Left ventricle myocardium inferior (tissue), 1 donor: ENCODE measurements at places on chromosomes 2 and 18. TPM values are rescaled to one million over a fixed set of nuclear protein-coding genes. Genes with fewer than 3 reads are reported as not detected.

The GALNT14 gene
- total RNA-seq, result 0.14 TPM

The MDH1 gene
- 1,481 TPM for total RNA-seq

The HADHB gene
- total RNA-seq, result 1,332 TPM

The UPP2 gene
- total RNA-seq, result not detected

The EVA1A gene
- total RNA-seq, result 0.41 TPM

The NXPH2 gene
- not detected for total RNA-seq

The IL36B gene
- total RNA-seq, result not detected

The FAM124B gene
- 1.1 TPM for total RNA-seq

The DAW1 gene
- 0.19 TPM for total RNA-seq

The PTPRM gene
- 132 TPM for total RNA-seq

The RAB17 gene
- 4.5 TPM for total RNA-seq

The CD207 gene
- total RNA-seq, result not detected

The TMEM178A gene
- total RNA-seq, result 3.6 TPM

The HOXD3 gene
- not detected for total RNA-seq

The C1QL2 gene
- total RNA-seq, result not detected

The KLHL30 gene
- 17.3 TPM for total RNA-seq

The PARD3B gene
- total RNA-seq, result 9.1 TPM

The LHCGR gene
- total RNA-seq, result 0.16 TPM

The COLEC12 gene
- 7.3 TPM for total RNA-seq

The BCL2 gene
- 7.3 TPM for total RNA-seq

The ARHGEF4 gene
- total RNA-seq, result 5.3 TPM

The LGALSL gene
- total RNA-seq, result 8.1 TPM

The OR6B2 gene
- not detected for total RNA-seq

The LCT gene
- total RNA-seq, result not detected

The GBX2 gene
- total RNA-seq, result not detected

The SLC30A3 gene
- total RNA-seq, result 5.9 TPM

The CDH2 gene
- total RNA-seq, result 370 TPM

The COLEC11 gene
- total RNA-seq, result 4.9 TPM

The PPIL3 gene
- 27.3 TPM for total RNA-seq

The GAD1 gene
- not detected for total RNA-seq
